ENCODE measurements at places on chromosomes 1 and 21.

DNA sequence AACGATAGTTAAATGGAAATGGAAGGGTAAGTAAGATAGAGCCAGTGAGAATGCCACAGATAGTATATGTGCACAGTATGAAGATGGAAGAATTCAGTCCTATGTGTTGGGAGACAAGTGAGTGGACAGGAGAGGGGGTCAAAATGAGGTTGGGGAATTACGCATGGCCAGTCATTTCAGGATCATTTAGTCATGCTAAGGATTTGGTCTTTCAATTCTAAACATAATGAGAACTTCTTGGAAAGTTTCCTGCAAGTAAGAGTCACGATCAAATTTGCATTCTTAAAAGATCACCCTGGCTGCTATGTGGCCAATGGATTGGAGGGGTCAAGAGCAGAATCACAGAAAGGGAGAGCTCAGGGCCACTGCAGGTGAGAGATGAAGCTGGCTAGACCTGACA lies 64.0 kb upstream of the KCNK2 start:
- DNase-seq, result no peak

DNA sequence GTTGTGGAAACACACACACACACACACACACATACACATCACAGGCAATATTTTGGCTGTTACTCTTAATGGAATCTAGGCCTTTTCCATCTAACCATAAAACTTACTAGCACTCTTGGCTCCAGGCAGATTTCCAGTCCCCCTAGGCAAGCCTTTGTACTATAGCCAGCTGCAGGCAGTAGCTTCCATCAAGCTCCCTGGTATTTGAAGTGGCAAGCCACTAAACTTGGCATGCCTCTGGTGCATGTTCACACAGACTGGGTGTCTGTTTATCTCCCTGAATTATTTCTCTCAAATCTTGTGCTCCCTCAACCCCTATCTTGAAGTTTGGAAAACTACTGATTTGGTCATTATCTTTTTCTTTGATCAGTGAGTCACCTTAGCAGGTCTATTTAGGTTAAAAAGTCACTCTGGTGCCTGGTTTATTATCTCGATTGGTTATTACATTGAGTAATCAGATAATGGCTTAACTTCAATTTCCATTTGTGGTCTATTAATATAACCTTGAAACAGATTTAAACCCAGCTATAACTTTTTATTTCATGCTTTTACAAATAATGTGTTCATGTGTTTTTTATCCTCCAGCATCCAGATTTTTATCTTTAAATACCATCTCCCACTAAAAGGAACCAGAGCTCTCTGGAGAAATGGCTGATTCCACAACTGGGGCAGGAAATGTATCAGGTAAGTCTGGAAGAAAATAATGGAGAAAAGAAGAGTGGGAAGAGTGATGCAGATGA lies 2.7 kb upstream of the RBM15 start:
- no peak for DNase-seq

GRCh38 chr1:102834688-102835320 lies 273.5 kb downstream of the COL11A1 start:
- no peak for DNase-seq

- DNase-seq, result no peak
Observed at GRCh38 chr1:165512816-165513215, 31.0 kb upstream of the LRRC52 start.

- DNase-seq, result no peak
Observed at GRCh38 chr1:47797575-47797974, 199.6 kb downstream of the TRABD2B start.

All from suppressor macrophage treated with lipopolysaccharide for 1 hour (primary cell).